Stromal cell of bone marrow (primary cell): ENCODE measurements at places on chromosomes 1 and 21.

- DNase-seq: no peak
These were observed 4.5 kb downstream of the EPHX1 start for GRCh38 chr1:225814381-225814780.

- DNase-seq: no peak
These were observed 145.3 kb downstream of the PLPP3 start for GRCh38 chr1:56434025-56434424.

- DNase-seq: no peak
These were observed 83.9 kb downstream of the ASTN1 start for GRCh38 chr1:177080564-177080963.

GRCh38 chr1:112431038-112431437 lies 35.0 kb downstream of the CTTNBP2NL start:
- no peak for DNase-seq

DNA sequence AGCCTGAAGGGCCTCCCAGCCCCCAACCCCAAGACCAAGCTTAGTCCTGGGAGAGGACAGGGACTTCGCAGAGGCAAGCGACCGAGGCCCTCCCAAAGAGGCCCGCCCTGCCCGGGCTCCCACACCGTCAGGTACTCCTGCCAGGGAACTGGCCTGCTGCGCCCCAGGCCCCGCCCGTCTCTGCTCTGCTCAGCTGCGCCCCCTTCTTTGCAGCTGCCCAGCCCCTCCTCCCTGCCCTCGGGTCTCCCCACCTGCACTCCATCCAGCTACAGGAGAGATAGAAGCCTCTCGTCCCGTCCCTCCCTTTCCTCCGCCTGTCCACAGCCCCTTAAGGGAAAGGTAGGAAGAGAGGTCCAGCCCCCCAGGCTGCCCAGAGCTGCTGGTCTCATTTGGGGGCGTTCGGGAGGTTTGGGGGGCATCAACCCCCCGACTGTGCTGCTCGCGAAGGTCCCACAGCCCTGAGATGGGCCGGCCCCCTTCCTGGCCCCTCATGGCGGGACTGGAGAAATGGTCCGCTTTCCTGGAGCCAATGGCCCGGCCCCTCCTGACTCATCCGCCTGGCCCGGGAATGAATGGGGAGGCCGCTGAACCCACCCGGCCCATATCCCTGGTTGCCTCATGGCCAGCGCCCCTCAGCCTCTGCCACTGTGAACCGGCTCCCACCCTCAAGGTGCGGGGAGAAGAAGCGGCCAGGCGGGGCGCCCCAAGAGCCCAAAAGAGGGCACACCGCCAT lies 21.9 kb upstream of the ARF1 start:
- no peak for DNase-seq

DNA sequence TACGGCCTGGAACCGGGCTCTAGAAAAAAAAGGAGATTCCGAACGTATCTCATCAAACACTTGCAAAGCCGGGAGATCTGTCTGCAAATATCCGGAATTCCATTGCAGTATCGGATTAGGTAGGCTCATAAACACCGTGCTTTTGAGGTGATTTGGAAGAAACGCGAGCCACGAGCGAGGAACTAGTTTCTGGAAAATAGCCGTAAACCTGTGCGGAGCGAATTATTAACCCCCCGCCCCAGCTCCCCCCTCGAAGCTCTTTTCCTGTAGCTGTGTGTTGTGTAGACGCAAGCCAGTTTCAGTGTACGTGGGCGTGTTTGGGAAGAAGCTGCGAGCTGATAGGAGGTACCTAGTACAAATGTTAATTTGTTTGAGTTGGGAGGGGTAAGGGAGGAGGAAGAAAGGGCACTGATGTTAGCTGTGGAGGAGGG lies 1.1 kb downstream of the RALGPS2 start:
- DNase-seq: peak; percentile 58

- no peak for DNase-seq
These were observed 28.4 kb upstream of the KIAA0040 start for GRCh38 chr1:175220853-175221556.

- DNase-seq: no peak
These were observed 111.4 kb downstream of the CACHD1 start for GRCh38 chr1:64581135-64581842.

DNA sequence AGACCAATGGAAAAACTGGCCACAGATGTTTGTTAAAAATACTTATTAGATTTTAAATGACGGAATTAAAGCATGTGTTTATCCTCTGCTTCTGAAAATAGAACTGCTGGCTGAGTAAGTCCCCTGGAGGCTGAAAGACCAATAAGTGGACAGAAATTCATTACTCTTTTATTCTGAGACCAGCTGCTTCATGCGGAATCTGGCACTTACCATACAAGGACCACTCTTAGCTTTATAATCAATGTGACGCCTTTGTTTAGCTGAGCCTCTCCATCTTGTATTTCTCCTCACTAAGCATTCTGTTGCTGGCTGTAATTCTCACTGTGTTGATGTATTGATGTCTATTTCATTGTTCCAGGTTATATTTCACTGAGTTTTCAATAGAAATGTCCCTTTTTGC lies 6.3 kb upstream of the EXO1 start:
- DNase-seq: no peak

DNA sequence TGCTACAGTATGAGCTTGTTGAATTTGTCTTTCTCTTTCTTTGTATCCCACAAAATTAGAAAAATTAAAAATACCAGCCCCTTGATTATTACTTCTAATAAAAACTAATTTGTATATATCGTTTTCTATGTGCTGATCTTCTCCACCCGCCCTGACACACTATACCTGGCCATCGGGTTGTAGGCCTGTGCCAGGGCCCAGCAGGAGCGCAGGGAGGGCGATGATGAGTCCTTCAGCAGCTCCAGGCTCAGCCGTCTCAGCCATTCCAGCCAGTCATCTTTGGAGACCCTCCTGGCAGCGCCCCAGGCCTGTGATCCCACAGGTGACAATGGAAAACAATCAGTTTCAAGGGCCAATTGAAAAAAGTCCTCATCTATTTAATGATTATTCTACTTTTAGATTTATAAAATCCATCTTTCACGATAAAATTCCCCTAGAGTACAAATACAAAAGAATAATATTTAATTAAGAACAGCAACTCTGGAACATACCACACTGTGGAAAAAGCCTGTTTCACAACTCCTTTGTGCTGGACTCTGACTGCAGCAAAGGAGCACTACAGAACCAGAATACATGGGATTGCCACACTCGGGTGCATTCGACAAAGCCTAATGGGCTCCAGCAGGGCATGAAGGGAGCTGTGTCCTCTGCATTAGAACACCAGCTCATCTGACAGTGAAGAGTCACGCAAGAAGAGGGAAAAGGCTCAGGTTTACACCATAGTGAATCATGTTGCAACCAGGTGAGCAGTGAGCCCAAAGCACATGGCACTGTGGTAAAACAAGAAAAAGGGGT lies 15.4 kb downstream of the ANGPTL7 start:
- DNase-seq: no peak
